NCI-H524 (cell line): ENCODE measurements at places on chromosomes 7 and 10.
A peak's percentile ranks its signal among the peaks of the same experiment; 100 is the strongest.

DNA sequence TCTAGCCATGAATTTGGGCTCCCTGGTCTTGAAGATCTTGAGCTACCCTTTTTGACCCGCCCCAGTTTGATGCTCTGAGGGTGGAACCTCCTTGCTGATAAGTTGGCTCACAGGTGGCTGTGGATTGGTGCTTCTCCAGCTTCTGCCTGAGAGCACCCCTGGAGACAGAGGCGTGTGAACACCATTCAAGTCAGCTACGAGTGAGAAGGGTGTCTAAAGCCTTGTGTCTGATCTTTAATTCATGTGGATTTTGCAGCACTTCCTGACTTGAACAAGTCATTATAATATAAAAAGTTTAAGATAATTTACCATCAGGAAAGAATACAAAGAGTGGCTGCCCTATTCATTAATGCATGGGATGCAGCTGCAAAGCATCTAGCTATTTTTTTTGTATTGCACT lies 37.7 kb upstream of the GOLGA7B start:
- no peak for DNase-seq

- DNase-seq = no peak
These were observed 149.8 kb downstream of the DPP6 start for GRCh38 chr7:154202002-154202401.

- no peak for DNase-seq
These were observed 194.0 kb downstream of the PPP1R9A start for GRCh38 chr7:95101422-95101821.

DNA sequence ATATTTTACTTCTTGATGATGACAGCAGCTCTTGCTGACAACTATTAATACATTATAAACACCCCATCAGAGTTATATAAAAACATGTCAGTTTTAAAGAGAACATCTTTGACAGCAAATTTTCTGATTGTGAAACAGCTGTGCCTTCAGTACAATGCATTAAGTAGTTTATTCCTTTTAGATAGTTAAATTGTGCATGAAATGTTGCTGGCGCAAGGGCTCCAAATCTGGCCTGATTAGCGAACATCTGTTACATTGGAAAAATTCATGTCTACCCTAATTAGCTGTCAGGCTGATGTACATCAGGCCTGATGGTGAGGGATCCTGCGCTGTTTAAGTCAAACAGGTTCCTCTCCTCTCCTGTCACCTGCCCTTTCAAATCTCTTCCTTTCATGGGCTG lies 171.9 kb upstream of the SP8 start:
- DNase-seq = peak; percentile 94

GRCh38 chr7:133784486-133785001 lies 342.6 kb upstream of the LRGUK start:
- no peak for DNase-seq

DNA sequence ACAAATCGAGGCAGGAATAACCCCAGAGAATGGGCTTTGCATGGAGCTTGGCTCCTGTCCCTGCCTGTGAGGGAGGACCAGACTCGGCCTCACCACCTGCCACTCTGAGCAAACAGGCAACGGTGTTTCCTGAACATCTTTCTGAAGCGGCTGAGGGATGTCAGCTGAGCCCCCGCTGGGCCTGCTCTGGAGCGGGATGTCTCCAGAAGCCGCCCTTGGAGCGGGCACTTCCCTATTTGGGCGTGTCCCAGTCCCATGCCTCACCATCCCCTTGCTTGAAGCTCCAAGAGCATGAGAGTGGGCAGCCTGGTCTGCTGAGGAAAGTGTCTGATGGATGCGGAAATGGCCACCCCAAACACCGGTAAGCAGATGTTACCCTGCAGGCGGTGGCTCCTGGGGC lies 10.2 kb downstream of the ALKBH4 start:
- no peak for DNase-seq

- DNase-seq = no peak
These were observed 30.0 kb upstream of the MYH16 start for GRCh38 chr7:99242682-99243081.

DNA sequence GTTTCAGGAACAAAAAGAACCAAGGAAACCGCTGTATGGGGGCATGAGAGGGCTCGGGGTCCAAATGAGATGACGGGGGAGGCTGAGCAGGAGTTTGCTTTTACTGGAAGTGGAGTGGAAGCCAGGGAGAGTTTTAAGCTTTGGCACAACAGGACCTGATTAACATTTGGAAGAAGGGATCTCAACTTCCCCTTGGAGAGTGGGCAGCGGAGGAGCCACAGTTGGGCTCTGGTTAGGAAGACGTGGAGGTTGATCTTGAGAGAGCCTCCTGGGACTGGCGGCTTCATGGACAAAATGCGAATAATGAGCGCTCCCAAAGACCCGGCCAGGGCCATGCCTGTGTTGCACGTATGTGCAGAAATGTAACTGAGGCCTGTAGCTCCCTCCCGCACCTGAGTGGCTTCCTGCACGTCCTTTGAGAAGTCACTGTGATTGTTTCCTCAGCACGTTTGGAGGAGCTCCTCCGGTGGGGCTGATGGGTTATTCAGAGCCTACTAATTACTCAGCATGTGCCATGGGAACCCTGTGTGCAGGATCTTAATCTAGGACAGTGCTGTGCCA lies 595.3 kb upstream of the MGMT start:
- no peak for DNase-seq

GRCh38 chr10:99685597-99685967 lies 26.3 kb downstream of the ENTPD7 start:
- DNase-seq = no peak

DNA sequence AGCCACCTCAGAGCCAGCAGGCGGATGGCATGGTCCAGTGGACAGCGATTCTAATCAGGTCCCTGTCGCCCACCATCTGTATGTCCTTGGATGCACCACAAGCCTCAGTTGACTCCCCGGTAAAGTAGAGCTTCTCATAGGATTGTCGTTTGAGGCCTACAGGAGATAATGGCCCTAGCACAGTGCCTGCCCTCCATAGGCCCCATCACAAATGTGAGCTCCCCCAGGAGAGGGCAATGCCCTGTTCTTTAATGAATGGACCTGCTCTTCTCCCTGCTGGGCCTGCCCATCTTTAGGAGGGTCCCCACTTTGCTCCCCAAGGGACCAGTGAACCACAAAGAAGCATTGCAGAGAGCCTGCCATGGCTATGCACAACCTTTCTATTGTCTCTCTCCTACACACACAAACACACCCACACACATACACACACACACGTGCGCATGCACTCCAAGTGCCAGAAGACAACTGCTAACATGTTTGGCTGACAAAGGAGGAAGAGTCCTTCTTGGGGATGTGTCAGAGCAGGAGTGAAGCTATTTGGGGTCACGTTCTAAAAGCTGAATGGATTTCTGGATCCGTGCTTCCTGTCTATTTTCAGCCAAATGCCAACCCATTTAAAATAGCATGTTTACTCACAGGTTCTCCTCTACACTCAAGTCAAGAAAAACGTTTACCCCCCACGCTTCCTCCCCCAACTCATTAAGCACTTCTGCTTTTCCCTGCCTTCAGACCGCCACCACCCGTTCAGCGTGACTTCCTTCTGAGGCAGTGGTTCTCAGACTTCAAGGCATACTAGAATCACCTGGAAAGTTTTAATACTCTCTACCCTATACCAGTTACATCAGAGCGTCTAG lies 196.1 kb downstream of the GRID1 start:
- no peak for DNase-seq

DNA sequence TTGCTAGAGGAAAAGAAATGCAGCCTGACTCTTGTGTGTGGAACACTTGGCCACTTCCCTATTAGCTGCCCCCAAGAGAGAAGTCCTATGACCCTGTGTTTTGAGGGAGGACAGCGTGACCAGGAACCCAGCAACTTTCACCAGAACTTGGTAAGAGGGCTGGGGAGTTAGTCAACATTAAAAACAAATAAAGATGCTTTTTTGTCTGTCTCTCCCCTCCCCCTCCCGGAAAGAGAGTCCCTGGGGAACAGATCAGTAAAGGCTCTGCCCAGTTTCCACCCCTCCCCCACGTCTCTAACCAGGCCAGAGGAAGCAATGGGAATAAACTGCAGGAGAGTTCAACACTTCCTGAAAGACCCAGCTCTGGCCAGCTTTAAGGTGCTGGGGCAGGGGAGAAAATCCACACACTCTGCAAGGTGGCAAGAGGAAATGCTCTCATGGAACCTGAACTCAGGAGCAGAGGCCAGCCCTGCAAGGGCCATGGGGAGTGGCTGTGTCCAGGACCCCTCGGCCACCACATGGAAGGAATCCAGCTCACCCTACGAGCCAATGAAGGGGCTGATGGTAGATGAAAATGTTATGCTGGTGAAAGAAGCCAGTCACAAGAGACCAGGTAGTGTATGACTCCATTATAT lies 21.5 kb downstream of the SH3PXD2A start:
- no peak for DNase-seq

DNA sequence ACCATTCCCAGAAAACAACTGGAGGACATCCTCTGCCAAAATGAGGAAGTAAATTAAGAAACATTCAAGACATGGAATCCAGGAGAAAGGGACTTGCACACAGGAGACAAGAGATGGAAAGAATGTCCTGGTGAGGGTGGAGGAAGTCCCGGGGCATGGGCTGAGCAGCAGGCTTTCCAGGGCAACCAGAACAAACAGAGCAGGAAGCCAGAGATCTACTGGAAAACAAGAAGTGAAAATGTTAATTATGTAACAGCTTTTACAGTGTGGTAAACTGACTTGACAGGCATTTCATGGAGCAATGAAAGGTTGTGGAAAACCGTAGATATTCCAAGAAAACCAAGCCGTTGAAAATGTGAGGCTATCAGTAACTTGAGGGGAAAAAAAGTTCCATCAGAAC lies 55.2 kb upstream of the ZNF746 start:
- DNase-seq = no peak

DNA sequence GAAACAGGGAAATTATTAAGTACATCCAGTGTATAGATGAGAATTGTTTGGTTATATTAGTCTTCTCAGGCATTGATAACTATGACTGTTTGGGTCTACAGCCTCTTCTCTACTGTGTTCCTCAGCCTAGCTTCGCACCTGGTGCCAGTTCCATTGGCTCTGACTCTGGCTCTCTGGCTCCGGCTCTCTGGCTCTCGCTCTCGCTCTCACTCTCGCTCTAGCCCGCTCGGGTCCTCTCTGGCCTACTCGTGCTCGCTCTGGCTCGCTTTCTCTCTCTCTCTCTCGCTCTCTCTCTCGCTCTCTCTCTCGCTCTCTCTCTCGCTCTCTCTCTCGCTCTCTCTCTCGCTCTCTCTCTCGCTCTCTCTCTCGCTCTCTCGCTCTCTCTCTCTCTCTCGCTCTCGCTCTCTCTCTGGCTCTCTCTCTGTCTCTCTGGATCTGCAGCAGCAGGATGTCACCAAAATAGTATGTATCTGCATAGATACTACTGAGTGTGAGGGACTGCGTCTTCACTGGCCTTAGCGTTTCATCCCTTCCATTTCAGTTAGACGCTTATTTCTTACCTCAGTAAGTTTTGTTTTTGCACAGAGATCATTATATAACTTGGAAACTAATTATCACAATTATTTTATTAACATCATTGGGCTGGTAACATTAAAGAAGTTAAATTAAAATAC lies 6.5 kb upstream of the SSBP1 start:
- no peak for DNase-seq

GRCh38 chr7:104983578-104984539 lies 30.1 kb upstream of the KMT2E start:
- DNase-seq = peak; percentile 82

DNA sequence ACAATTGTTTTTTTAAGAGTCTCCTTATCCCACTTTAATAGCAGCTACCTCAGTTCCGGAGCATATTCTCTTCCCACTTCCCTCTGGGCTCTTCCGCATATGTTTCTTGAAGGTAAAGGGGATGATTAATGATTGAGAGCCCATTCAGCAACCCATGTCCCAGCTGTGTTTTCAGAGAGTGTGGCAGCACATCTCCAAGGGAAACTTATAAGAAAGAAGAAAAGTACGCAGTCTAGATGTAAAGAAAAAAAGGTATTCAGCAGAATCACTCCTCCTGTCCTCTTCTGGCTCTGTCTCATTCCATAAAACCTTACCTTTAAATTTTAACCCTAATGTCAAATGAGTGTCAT lies 9.7 kb upstream of the ANKRD7 start:
- DNase-seq = peak; percentile 55

DNA sequence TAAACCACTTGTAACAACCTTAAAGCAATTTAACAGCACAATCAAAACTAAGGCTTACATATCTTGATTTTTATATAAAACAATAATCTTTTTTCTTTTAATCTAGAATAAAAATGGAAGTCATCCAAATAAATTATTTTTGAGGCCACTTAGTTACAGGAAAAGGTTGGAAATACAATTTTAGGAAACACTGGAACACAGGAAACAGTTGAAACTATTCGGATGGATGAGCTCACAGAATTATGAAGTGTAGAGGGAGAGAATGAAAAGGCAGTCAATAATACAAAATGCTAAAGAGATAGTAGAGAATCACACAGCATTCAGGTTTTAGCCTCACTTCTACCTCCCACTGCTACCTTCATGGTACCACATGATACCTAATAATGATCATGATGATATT lies 124.2 kb downstream of the SEMA3D start:
- DNase-seq = no peak

GRCh38 chr10:101388676-101389276 lies 34.8 kb downstream of the BTRC start:
- no peak for DNase-seq

GRCh38 chr7:125484755-125485154 lies 555.1 kb upstream of the POT1 start:
- DNase-seq = no peak

DNA sequence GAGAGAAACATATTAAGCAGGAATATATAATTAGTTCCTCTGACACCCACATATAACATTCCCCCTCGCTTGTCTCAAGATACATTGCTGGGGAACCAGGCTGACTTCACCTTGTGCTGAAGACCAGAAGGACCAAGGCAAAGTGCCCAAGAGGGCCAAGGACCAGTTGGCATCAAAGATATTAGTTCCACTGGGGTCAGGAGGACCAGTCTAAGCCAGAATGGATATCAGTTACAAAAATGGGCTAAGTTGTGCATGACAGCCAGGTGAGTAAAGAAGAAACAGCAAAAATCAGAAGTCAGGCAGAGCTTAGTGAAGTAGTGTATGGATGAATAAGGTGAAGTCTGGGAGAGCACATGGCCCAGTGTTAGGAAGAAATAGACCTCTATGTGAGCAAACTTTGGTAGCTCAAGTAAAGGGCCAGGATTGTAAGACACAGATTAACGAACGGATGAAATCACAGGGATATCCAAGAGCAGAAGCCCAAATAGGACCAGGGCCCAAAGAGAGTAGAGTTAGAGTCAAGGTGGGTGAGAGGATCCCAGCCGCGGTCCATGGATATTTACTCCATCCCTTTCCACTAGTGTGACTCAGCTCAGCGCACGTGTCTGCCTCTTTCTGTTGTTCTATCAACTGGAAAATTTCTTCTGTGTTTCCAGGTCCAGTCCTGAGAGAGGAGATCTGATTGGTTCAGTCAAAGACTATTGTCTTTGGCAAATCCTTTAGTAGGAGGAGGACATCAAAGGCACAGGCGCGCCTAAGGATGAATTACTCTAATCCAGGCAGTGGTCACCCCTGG lies 5.0 kb downstream of the CALD1 start:
- DNase-seq = no peak
